ENCODE measurements at places on chromosomes 11 and 22. TPM values are rescaled to one million over a fixed set of nuclear protein-coding genes. Genes with fewer than 3 reads are reported as not detected.

DNA sequence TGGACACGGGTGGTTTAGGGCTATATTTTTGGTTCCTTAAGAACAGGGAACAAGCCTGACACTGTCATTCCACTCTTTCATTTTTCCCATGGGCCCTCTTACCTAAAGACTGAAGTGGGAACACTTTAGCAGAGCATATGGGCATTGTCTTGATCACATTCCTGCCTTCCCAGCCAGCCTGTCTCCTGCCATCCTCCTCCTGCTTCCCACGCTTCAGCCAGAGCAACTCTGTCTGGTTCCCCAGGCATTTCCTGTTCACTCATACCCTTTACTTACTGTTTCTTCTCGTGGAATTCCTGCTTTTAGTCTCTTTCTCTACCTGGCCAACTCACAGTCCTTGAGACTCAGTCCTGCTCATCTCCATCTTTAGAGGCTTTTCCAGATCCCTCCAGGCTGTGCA is 22.8 kb downstream of the MRPL16 start:
- H3K36me3 ChIP-seq = peaks cover 92% of the 10 kb centered on the region
- peaks cover 54% of the 10 kb centered on the region for H3K4me1 ChIP-seq
- no peak overlapping the region for H3K4me3 ChIP-seq
- H3K27me3 ChIP-seq = no peaks in the 10 kb centered on the region

- no peaks in the 10 kb centered on the region for H3K4me1 ChIP-seq
- DNase-seq = no peak
- H3K27me3 ChIP-seq = no peaks in the 10 kb centered on the region
- no peak overlapping the region for H3K27ac ChIP-seq
- H3K4me3 ChIP-seq = no peak overlapping the region
Observed at GRCh38 chr11:134942681-134943080, 530.6 kb upstream of the B3GAT1 start.

- peaks cover 17% of the 10 kb centered on the region for H3K4me1 ChIP-seq
- no peak overlapping the region for H3K4me3 ChIP-seq
- no peak for DNase-seq
- H3K36me3 ChIP-seq = no peaks in the 10 kb centered on the region
- H3K27ac ChIP-seq = no peak overlapping the region
- H3K27me3 ChIP-seq = peaks cover 59% of the 10 kb centered on the region
Observed at GRCh38 chr22:42365111-42365865, 66.9 kb downstream of the NFAM1 start.

DNA sequence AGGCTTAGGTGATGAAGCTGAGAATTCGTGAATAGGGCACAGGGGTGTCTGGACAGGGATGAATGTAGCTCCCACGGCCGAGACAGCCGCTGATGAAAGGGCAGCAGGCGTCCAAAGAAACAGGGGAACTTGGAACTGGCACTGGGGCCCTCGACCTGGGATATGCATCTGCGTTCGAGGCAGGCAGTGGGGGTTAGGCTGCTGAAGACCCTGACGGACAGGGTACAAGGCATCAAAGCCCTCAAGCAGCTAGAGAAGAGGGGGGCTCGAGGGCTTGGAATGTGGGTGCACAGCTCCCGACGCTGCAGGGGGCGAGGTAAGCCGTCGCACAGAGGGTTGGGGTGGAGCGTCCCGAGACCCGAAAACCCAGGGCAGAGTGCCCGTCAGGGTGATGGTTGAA is 6.9 kb upstream of the SYT8 start:
- H3K27me3 ChIP-seq = peaks cover 2% of the 10 kb centered on the region
- no peak overlapping the region for H3K27ac ChIP-seq
- H3K36me3 ChIP-seq = no peaks in the 10 kb centered on the region
- H3K4me1 ChIP-seq = no peaks in the 10 kb centered on the region
- H3K4me3 ChIP-seq = no peak overlapping the region
- DNase-seq = no peak

GRCh38 chr22:47390026-47390970 is 627.8 kb downstream of the TBC1D22A start:
- H3K4me1 ChIP-seq = no peaks in the 10 kb centered on the region
- DNase-seq = no peak
- H3K27me3 ChIP-seq = no peaks in the 10 kb centered on the region
- H3K27ac ChIP-seq = no peak overlapping the region
- no peaks in the 10 kb centered on the region for H3K36me3 ChIP-seq

DNA sequence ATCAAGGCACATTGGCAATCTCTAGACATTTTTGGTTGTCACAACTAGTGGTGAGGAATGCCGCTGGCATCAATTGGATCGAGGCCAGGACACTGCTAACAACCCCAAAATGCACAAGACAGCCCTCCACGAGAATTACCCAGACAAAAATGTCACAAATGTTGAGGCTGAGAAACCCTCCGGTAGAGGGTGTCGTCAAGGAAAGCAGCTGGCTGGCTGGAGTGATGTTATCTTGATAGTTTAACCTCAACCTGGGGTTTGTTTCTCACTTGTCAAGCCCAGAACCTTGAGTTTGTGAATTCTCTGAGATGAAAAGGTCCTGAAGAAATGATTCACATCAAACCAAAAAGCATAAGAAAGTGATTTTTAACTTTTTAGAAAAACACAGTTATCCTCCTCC is 21.1 kb upstream of the TMPRSS13 start:
- H3K27ac ChIP-seq = peak overlapping the region; percentile 95
- peaks cover 90% of the 10 kb centered on the region for H3K4me1 ChIP-seq
- peak; percentile 78 for DNase-seq
- peak overlapping the region; percentile 73 for H3K4me3 ChIP-seq

DNA sequence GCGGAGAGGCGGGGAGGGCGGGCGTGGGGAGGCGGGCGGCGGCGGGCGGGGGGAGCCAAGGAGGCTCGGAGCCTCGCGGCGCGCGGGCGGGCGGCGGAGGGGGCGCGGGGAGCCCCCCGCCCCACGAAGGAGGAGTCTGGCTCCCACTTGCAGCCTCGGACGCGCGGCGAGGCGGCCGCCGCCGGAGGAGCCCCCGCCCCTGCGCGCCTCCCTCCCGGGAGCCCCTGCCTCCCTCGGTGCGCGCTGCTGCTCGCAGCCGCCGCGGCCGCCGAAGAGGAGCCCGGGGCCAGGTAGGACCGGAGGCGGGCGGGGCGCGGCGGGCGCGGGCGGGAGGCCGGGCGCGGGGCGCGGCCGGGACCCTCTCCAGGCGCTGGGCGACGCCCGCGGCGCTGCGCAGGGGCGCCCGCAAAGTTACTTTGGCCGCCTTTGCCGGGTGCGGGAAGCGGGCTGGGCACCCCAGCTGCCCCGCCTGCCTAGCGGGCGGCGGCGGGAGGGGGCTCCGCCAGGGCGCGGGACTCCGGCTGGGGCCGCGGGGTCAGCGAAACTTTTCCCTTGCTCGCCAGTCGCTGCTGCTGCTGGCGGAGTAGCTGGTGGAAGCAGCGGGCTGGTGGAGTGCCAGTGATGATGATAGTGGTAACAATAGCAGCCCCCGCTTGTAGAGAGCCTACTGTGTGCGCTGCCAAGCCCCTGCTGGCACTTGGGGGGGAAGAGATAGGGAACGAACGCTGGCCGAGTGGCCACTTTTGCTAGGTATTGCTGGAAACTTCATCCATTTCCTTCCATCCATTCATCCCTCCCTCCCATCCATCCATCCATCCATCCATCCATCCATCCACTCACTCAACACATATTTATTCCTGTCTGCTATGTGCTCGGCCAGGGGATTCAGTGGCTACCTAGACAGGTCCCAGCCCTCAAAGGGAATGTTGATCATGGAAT is at the start of gene MPPED1:
TSS of gene MPPED1 (plus strand) at position 146 of the 939 bp plus-strand sequence. CDS start 12,972 bp downstream, outside the sequence.
- no peaks in the 10 kb centered on the region for H3K36me3 ChIP-seq
- DNase-seq = no peak

- H3K4me1 ChIP-seq = no peaks in the 10 kb centered on the region
- no peaks in the 10 kb centered on the region for H3K36me3 ChIP-seq
- no peak overlapping the region for H3K27ac ChIP-seq
Observed at GRCh38 chr11:119415966-119416365, 7.0 kb downstream of the THY1 start.

GRCh38 chr22:22159384-22159783 is 85.2 kb upstream of the VPREB1 start:
- DNase-seq = no peak
- peaks cover 9% of the 10 kb centered on the region for H3K27me3 ChIP-seq
- H3K27ac ChIP-seq = no peak overlapping the region
- H3K36me3 ChIP-seq = no peaks in the 10 kb centered on the region
- H3K4me1 ChIP-seq = peaks cover 8% of the 10 kb centered on the region

DNA sequence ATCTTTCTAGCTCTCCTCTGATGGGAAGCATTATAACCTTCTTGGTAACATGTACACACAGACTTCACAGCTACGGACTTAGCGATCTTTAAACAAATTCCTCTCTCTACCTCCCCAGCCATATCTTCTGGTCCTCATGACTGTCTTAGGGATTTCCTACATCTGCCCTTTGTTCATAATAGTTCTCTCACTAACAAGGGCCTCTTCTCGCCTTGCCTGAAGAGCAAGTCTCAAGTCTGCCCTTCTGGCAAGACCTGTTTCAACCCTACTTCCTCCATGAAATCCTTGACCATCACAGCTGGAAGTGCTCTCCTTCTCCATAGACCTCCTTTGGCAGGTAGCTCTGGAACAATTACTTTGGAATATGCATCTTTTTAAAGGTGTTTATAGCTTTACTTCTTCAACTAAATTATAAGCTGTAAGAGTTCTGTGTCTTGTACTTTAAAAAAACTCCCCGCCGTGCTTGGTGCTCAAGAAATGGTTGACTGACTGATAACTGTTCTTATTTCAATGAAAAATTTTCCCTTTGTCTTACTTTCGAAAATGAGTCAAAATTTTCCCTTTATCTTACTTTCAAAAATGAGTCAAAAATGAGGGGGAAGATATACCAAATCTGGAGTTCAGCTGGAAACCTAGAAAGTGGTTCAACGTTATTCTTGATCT is 34.7 kb downstream of the SNX19 start:
- no peak for DNase-seq
- no peak overlapping the region for H3K4me3 ChIP-seq
- H3K27ac ChIP-seq = no peak overlapping the region
- no peaks in the 10 kb centered on the region for H3K27me3 ChIP-seq

- H3K4me1 ChIP-seq = peaks cover 7% of the 10 kb centered on the region
- no peak for DNase-seq
- peaks cover 61% of the 10 kb centered on the region for H3K36me3 ChIP-seq
- no peaks in the 10 kb centered on the region for H3K27me3 ChIP-seq
- H3K4me3 ChIP-seq = no peak overlapping the region
Observed at GRCh38 chr11:90204832-90205646, 17.8 kb downstream of the CHORDC1 start.

GRCh38 chr11:96132437-96132836 is 208.5 kb upstream of the MTMR2 start:
- no peak overlapping the region for H3K4me3 ChIP-seq
- peaks cover 14% of the 10 kb centered on the region for H3K4me1 ChIP-seq
- peaks cover 9% of the 10 kb centered on the region for H3K36me3 ChIP-seq
- no peaks in the 10 kb centered on the region for H3K27me3 ChIP-seq

GRCh38 chr11:95994329-95994728 is 70.4 kb upstream of the MTMR2 start:
- no peak for DNase-seq
- no peak overlapping the region for H3K27ac ChIP-seq
- H3K27me3 ChIP-seq = no peaks in the 10 kb centered on the region

DNA sequence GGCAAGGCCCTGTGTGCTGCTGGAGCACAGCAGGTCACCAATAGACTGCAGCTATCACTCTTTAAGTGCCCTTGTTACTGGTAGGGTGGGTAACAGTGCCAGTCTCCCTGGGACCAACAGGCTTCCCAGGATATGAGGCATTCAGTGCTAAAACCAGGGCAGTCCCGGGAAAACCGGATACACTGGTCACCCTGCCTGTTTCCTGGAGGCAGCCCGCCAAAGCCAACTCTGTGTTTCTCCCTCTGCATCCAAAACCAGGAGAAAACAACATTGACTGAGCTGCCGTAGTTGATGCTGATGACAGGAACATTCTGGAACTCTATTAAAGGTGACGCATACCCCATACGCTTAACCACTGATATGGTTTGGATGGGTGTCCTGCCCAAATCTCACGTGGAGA is 149.1 kb downstream of the SHANK2 start:
- H3K4me1 ChIP-seq = no peaks in the 10 kb centered on the region
- DNase-seq = no peak
- no peaks in the 10 kb centered on the region for H3K27me3 ChIP-seq
- H3K36me3 ChIP-seq = no peaks in the 10 kb centered on the region

GRCh38 chr11:116177521-116178210 is 595.1 kb downstream of the BUD13 start:
- no peak overlapping the region for H3K4me3 ChIP-seq
- H3K4me1 ChIP-seq = no peaks in the 10 kb centered on the region
- no peaks in the 10 kb centered on the region for H3K36me3 ChIP-seq
- no peaks in the 10 kb centered on the region for H3K27me3 ChIP-seq

The GRM5 gene
- total RNA-seq = not detected

The CDHR5 gene
- total RNA-seq = not detected

The FGF3 gene
- not detected for total RNA-seq

The SLC25A18 gene
- total RNA-seq = not detected

The KCNE3 gene
- total RNA-seq = not detected

The ATXN10 gene
- 84.5 TPM for total RNA-seq

The POU2AF3 gene
- total RNA-seq = not detected

The LIN7C gene
- 24.9 TPM for total RNA-seq

Data from activated CD4-positive, alpha-beta memory T cell treated with anti-CD3 and anti-CD28 coated beads, Interleukin-2, amount 10 ng/mL, durations not matched to agents 7 days and 5 days (primary cell).